IMR-90 (cell line): ENCODE measurements at places on chromosomes 6 and 20. TPM values are rescaled to one million over a fixed set of nuclear protein-coding genes. Genes with fewer than 3 reads are reported as not detected.

The MYLIP gene
- total RNA-seq, result 3.2 and 3.6 TPM in 2 replicates

The LY6G6F gene
- not detected in 2 replicates for total RNA-seq

The MCM9 gene
- 7.2 and 7.8 TPM in 2 replicates for total RNA-seq

The APOBEC2 gene
- not detected in 2 replicates for total RNA-seq

The TMEM74B gene
- not detected in 2 replicates for total RNA-seq

GRCh38 chr20:55417836-55418235 is 587.5 kb downstream of the CBLN4 start:
- DNase-seq, result no peak

DNA sequence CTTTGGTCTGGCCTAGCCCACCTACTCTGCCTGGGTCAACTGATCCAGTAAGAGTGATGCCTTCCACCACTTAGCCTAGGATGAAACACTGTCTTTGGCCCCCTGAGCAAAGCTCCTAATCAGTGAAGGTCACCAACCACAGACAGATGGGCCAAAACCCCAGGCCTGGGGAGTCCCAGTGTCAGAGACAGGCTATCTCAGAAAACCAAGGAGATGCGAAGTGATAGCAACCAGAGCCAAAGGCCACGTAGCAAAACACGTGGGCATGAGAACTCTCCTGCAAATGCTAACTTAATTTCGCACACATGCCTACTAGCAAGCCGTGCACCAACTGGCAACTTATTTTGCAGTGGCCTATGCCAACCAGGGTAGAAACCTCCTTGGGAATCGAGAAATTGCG is 29.1 kb downstream of the AGPAT4 start:
- no peak for DNase-seq

- DNase-seq, result no peak
Measured at GRCh38 chr6:113819169-113819830, 37.8 kb upstream of the MARCKS start.

GRCh38 chr6:1894954-1895353 is 285.2 kb downstream of the FOXC1 start:
- DNase-seq, result no peak

GRCh38 chr6:53651205-53651763 is 14.3 kb downstream of the KLHL31 start:
- DNase-seq, result peak; percentile 78

GRCh38 chr6:15352845-15353244 is 107.0 kb downstream of the JARID2 start:
- DNase-seq, result peak; percentile 42

- peak; percentile 85 for DNase-seq
Measured at GRCh38 chr6:32118782-32119628, 9.0 kb downstream of the ATF6B start.
